ENCODE measurements at places on chromosomes 11 and 22. TPM values are rescaled to one million over a fixed set of nuclear protein-coding genes. Genes with fewer than 3 reads are reported as not detected.

TTC36 gene
- not detected for total RNA-seq

FREY1 gene
- not detected for total RNA-seq

NOX4 gene
- 0.24 TPM for total RNA-seq

KRTAP5-11 gene
- total RNA-seq = not detected

TENM4 gene
- total RNA-seq = 27.8 TPM

FOLH1 gene
- total RNA-seq = 0.49 TPM

MS4A3 gene
- total RNA-seq = not detected

FGF4 gene
- not detected for total RNA-seq

OR6T1 gene
- total RNA-seq = not detected

DERL3 gene
- total RNA-seq = 1.9 TPM

SMIM35 gene
- total RNA-seq = not detected

ST14 gene
- total RNA-seq = 0.60 TPM

C11orf86 gene
- total RNA-seq = not detected

RCOR2 gene
- 2.1 TPM for total RNA-seq

TMEM25 gene
- 4.2 TPM for total RNA-seq

CABP4 gene
- total RNA-seq = not detected

FZD4 gene
- 2.6 TPM for total RNA-seq

CAPN5 gene
- 12.4 TPM for total RNA-seq

VPS37C gene
- total RNA-seq = 11.5 TPM

DRD2 gene
- total RNA-seq = 8.2 TPM

MYBPC3 gene
- total RNA-seq = not detected

OLFML1 gene
- not detected for total RNA-seq

TRIM51 gene
- total RNA-seq = not detected

SLC43A3 gene
- total RNA-seq = 64.5 TPM

PDGFB gene
- 1.7 TPM for total RNA-seq

JRKL gene
- 9.4 TPM for total RNA-seq

TRIM5 gene
- 14.8 TPM for total RNA-seq

KCTD14 gene
- total RNA-seq = 7.1 TPM

POLR2F gene
- 123 TPM for total RNA-seq

OR2AT4 gene
- not detected for total RNA-seq

OR52N4 gene
- not detected for total RNA-seq

FADS1 gene
- 40.8 TPM for total RNA-seq

MIOX gene
- 0.12 TPM for total RNA-seq

TTLL8 gene
- total RNA-seq = not detected

ARHGAP20 gene
- total RNA-seq = 0.24 TPM

PGR gene
- not detected for total RNA-seq

TUBA8 gene
- 0.39 TPM for total RNA-seq

PATE2 gene
- total RNA-seq = 0.24 TPM

PTPN5 gene
- total RNA-seq = not detected

RASSF7 gene
- 7.4 TPM for total RNA-seq

DCHS1 gene
- 4.3 TPM for total RNA-seq

SLN gene
- not detected for total RNA-seq

SEPTIN3 gene
- 0.29 TPM for total RNA-seq

CD6 gene
- not detected for total RNA-seq

PKNOX2 gene
- 2.8 TPM for total RNA-seq

DEUP1 gene
- total RNA-seq = not detected

OR52I2 gene
- total RNA-seq = not detected

MS4A6E gene
- total RNA-seq = not detected

P2RX6 gene
- total RNA-seq = 10.6 TPM

CRYBA4 gene
- not detected for total RNA-seq

MMP13 gene
- 0.12 TPM for total RNA-seq

DNAJB7 gene
- not detected for total RNA-seq

MFRP gene
- not detected for total RNA-seq

SPON1 gene
- 0.10 TPM for total RNA-seq

RBMXL2 gene
- not detected for total RNA-seq

MCHR1 gene
- not detected for total RNA-seq

All from RPMI7951 (cell line).